ENCODE measurements at places on chromosomes 13 and 19.
A peak's percentile ranks its signal among the peaks of the same experiment; 100 is the strongest.

DNA sequence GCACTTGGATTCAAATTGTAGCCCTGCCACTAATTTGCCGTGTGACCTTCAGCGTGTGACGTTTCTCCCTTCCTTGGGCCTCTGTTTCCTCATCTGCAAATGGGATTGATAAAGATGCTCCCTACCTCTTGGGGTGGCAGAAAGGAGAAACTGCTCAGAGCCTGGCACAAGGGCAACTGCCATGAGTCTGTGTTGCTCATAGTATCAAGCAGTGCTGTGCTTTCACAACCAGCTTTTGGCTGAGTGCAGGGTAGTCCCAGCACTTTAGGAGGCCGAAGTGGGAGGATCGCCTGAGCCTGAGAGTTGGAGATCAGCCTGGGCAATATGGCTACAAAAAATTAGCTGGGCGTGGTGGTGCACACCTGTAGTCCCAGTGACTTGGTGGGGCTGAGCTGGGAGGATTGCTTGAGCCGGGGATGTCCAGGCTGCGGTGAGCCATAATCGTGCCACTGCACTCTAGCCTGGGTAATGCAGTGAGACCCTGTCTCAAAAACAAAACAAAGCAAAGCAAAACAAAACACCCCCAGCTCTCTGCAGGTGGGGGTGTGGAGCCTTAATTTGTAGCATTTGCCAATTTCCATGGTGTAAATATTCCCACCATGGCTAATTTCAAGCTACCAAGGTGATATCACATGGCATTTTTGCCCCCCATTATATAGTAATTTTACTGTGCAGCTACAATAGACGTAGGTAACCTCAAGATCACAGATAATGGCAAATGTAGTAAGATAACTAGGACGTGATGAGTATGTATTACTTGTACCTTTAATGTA lies 1.6 kb upstream of the MARK4 start:
- DNase-seq = no peak

- no peak for DNase-seq
Observed at GRCh38 chr13:91647361-91647990, 249.1 kb downstream of the GPC5 start.

DNA sequence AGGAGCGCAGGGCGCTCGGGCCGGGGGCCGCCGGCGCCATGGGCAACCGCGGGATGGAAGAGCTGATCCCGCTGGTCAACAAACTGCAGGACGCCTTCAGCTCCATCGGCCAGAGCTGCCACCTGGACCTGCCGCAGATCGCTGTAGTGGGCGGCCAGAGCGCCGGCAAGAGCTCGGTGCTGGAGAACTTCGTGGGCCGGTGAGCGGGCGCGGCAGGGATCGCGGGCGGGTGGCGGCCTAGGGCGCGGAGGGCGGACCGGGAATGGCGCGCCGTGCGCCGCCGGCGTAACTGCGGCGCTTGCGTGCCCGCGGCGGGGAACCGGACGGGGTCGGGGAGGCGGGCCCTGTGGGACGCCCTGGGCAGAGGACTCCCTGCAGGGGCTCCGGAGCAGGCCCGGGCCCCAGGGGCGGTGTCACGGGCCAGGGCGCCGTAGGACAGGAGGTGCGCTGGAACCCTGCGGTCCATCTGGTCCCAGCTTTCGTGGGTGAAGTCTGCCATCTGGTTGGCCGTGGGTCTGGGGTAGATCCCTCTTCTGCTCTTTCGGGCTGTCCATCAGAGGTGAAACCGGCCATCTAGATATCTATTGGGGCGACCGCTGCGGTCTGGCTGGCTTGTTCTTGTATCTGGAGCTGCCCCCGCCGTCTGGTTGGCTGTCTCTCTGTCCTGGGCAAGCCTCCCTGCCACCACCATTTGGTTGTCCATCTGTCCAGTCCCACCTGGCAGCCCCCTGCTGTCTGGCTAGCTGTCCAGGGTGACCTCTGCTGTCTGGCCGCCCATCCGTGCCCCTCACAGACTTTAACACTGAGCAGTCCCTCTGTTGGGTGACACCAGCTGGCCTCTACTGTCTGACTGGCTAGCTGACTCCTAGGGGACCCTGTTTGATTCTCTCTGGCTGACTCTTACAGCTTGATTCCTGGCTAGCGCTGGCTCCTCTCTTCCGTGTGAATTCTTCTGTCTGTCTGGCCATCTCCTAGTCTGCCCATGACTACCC lies 622 bp downstream of the DNM2 start:
- DNase-seq = peak; percentile 42

- no peak for DNase-seq
Observed at GRCh38 chr13:48448959-48449614, 36.2 kb upstream of the LPAR6 start.

DNA sequence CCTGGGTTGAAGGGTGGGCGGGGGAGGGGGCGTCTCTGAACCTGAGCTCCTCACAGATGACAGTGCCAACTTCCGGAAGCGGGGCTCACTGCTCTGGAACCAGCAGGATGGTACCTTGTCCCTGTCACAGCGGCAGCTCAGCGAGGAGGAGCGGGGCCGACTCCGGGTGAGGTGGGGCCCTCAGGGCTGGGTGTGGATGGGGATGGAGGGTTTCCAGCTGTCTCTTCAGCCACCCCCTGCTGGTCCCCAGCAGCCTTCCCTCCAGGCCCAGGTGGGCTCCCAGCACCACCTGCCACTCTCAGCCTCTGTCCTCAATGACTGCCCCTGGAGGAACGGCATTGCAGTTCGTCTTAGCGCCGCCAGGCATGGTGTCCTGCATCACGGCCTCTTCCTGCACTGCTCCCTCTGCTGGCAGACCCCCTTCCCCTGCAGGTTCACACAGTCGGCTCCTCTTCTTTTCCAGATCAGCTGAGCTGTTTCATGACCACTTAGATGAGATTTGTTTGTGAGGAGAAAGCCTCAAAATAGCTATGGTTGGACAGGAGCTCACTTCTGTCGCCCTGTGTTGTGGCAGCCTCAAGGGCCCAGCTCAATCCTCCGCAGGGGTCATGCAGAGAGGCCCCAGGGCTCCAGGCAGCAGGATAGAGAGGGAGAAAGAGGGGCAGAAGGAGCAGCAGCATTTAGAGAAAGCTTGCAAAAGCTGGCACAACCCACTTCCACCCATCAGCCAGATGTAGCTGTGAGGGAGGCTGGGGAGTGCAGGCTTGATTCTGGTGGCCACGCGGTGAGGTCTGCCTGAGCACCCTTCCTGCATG lies 2.5 kb upstream of the GARIN5A start:
- no peak for DNase-seq

DNA sequence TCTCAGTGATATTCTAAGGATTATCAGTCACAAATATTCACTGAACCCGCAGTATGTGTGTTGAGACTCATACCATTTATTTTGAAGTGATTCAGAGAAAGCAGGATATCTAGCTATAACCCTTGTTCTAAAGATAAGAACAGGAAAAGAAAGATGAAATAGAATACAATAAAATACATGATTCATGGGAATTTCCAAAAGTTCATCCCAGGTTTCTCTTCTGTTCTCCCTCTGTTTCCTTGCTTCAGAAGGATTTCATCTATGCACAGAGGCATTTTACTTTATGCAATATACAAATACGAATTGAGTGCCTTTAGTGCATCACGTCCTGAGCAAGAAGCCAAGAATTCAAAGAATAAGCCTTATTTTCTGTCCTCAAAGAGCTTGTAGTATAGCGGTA lies 274.4 kb upstream of the GPC6 start:
- DNase-seq = no peak

- no peak for DNase-seq
Observed at GRCh38 chr13:113759525-113760137, 605 bp downstream of the TMEM255B start.
